ENCODE measurements at places on chromosomes 5 and 9.

DNA sequence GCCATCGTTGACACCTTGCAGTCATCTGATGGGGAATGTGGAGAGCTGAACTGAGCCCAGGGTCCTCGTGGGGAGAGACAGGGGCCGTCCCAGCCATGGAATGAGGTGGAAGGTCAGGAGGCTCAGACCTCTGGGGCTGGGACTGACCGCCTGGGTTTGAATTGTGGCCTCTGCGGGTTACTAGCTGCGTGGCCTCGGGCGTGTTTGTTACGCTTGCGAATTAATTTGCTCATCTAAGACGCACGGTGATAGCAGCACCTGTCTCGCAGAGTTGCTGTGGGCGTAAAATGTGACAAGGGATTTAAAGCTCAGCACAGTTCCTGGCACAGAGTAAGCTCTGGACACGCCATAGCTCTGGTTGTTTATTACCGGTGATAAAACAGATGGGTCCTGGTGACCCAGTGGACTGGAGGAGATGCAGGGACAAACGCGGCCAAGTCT lies 19.4 kb upstream of the DAB2IP start:
- no peak for DNase-seq

DNA sequence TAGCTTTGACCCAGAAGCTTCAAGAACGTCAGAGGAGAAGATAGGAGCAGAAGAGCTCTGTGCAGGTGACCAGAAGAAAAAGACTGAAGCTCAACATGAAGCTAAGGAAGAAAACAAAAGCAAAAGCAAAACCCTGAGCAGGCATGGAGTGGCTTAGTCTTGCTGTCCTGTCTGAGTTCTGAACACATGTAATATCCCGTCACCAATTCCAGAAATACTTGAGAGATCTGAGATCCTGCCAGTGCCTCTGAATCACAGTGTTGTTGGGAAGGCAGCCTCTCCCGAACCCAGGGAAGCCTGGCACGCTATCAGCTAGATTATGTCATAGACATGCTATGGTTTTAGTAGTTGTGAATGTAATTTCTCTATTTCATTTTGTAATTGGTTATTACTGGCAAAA lies 235.7 kb downstream of the ICE1 start:
- peak; percentile 6 for DNase-seq

DNA sequence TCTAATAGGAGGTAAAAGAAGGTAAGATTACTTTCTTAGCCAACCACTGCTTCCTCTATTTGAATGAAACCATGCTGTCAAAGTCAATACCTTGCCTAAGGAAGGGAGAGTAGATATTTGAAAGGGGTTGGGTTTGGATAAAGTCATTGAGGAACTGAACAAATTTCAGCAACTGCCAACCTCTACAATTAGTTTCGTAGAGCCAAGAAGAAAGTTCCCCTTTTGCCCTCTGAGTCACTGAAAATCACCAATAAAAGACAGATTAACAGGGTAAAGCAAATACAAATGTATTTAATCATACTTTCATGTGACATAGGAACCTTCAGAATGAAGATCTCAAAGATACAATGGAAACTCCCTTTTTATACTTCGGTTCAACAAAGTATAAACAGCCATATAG lies 615.7 kb downstream of the GABRG2 start:
- DNase-seq: no peak

GRCh38 chr5:71651579-71651978 lies 64.4 kb downstream of the MCCC2 start:
- DNase-seq: no peak

DNA sequence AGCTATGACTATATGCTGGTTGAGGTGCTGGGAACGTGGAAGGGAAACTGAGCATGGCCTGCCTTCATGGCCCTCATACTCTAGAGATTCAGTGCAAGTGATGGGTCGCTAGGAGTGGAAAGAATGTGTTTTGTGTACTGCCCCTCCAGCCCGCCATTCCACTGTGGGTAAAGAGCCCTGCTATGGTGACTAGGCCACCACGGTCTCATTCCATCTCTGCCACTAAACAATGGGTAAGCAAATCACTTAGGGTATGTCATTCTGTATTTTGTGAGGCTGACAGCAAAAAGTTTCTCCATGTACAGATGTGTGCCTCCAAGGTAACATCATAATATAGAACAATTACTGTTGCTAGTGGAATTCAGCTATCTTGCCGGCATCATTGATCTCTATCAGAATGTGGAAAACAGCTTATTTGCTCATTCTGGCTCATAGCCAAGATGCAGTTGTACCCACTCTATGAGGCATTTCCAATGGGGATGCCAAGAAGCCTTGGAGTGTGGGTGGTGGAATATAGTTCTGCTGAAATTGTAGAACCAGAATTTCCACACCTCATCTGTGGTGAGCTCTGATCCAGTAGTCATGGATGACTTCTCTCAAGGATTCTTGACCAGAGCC lies 12.5 kb downstream of the SMARCA2 start:
- no peak for DNase-seq

Data from left colon (tissue), 2 donors.